Esophagus squamous epithelium (tissue), 5 donors: ENCODE measurements at places on chromosomes 6 and 20. TPM values are rescaled to one million over a fixed set of nuclear protein-coding genes. Genes with fewer than 3 reads are reported as not detected.

- no peak overlapping the region for H3K4me3 ChIP-seq
- peaks cover 51% of the 10 kb centered on the region for H3K4me1 ChIP-seq
- no peak for DNase-seq
These were observed 39.6 kb downstream of the LAMA4 start for GRCh38 chr6:112214739-112215269.

- H3K4me3 ChIP-seq = peak overlapping the region; percentile 29
- no peaks in the 10 kb centered on the region for H3K36me3 ChIP-seq
- no peaks in the 10 kb centered on the region for H3K4me1 ChIP-seq
- no peak overlapping the region for H3K27ac ChIP-seq
- no peak for DNase-seq
These were observed 26.4 kb upstream of the PHACTR3 start for GRCh38 chr20:59577809-59578435.

The DDAH2 gene
- total RNA-seq = 59.3 TPM

GRCh38 chr6:101486726-101487125 lies 93.2 kb downstream of the GRIK2 start:
- H3K4me1 ChIP-seq = no peaks in the 10 kb centered on the region
- H3K27ac ChIP-seq = no peak overlapping the region
- no peaks in the 10 kb centered on the region for H3K36me3 ChIP-seq
- no peak overlapping the region for H3K4me3 ChIP-seq
- no peak for DNase-seq

DNA sequence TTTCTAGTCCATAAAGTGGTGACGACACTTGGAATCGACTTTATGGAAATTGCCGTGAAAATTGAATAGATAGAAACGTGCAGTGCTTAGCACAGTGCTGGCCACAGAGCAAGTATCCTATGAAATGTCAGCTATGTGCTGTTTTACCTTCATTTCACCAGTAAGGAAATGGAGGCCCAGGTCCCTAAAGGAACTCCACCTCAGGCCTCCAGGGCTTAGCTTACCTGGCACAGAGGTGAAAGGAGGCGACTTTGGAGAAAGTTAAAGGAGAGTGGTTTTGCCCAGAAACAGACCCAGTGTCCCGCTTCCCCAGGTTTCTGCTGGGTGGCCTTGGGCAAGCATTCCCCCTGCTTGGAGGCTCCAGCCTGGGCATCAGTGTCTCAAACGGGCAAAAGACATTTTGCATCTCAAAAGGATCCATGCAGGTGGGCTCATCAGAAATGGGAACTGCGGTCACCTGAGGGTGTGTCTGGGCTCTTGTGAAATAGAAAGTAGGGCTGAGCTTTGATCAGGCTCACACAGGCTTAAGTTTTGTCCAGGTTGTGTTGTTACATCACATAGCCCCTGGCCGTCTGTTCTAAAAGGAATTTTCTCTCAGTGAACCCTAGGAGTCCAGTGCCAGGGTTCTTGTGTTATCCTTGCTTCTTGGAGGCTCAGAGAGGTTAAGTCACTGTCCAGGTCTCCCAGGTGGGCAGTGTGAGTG lies 6.8 kb upstream of the TULP1 start:
- H3K4me3 ChIP-seq = no peak overlapping the region
- H3K27ac ChIP-seq = no peak overlapping the region
- no peak for DNase-seq
- H3K27me3 ChIP-seq = peaks cover 14% of the 10 kb centered on the region
- no peaks in the 10 kb centered on the region for H3K36me3 ChIP-seq

The BPI gene
- not detected for total RNA-seq

The PLA2G7 gene
- total RNA-seq = 0.19 TPM

DNA sequence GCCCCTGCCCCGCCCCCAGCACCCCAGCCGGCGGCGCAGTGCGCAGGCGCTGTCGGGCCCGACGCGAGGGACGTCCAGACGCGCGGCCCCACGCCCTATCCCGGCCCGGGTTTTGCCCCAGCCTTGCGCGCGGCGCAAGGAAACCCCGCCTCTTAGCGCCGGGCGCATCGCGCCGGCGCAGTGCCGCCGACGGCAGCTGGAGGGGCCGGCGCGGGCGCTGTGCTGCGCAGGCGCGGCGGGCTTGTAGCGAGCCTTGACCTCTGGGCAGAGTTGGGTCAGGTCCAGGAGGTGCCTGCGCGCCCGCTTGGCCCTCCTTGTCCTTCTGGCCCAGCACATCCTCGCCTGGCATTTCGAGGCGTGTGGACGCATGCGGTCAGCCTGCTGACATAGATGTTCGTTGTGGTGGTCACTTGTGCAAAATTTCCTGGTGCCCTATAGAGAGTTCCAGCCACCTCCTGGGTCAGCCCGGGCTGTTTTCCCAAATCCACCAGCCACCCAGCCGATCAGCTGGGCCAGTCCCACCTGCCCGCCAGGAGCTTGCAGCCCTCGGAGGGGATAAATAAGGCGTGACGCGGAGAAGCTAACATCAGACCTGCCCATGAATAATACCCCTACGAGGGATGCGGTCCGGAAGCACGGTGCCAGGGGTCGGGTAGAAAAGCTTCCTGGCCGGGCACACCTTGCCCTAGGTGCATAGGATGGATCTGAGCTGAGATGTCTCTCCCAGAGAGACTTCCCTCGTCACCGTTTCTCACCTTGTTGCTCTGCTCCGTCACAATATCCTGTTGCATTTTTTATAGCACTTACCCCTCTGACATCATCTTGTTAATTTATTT lies 428 bp upstream of the PRELID3B start:
- peaks cover under 1% of the 10 kb centered on the region for H3K36me3 ChIP-seq
- DNase-seq = peak; percentile 64
- H3K27me3 ChIP-seq = no peaks in the 10 kb centered on the region
- peaks cover 20% of the 10 kb centered on the region for H3K4me1 ChIP-seq
- H3K27ac ChIP-seq = peak overlapping the region; percentile 92

- H3K27me3 ChIP-seq = no peaks in the 10 kb centered on the region
- H3K4me3 ChIP-seq = no peak overlapping the region
- H3K36me3 ChIP-seq = no peaks in the 10 kb centered on the region
These were observed 44.2 kb upstream of the TBX18 start for GRCh38 chr6:84808491-84809061.

GRCh38 chr6:22600059-22600458 lies 30.7 kb downstream of the HDGFL1 start:
- H3K27ac ChIP-seq = no peak overlapping the region
- H3K27me3 ChIP-seq = no peaks in the 10 kb centered on the region
- no peak overlapping the region for H3K4me3 ChIP-seq
- DNase-seq = no peak
- no peaks in the 10 kb centered on the region for H3K36me3 ChIP-seq

The HLA-DRA gene
- 200 TPM for total RNA-seq

The GMEB2 gene
- total RNA-seq = 11.0 TPM
